Aorta (tissue), 5 donors: ENCODE measurements at places on chromosomes 7 and 10. TPM values are rescaled to one million over a fixed set of nuclear protein-coding genes. Genes with fewer than 3 reads are reported as not detected.

The DNAJC12 gene
- 4.1 TPM for total RNA-seq

The CLRN3 gene
- not detected for total RNA-seq

The FGL2 gene
- total RNA-seq, result 208 TPM

The SPDYE2 gene
- not detected for total RNA-seq

The ATRNL1 gene
- total RNA-seq, result 27.5 TPM
